Globus pallidus (tissue), 1 donor: ENCODE measurements at places on chromosomes 2 and 18.

DNA sequence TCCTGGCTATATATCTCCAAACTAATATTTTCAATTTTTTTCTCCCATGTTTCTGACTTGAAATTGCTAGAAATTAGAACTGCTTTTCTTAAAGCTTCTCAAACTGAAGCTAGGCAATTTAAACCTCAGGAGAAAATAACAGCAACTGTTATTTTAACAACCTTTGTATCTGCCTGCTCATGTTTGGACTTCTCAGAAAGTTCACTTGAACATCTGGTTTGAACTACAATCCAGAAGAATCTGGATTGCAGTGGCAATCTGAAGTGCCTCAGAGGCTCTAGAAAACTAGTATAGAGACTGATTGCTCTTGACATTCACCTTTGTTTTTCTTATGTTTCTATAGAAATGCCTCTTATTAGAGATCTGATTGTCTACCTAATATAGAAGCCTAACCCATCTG lies 64.1 kb downstream of the STAT4 start:
- DNase-seq = no peak

- DNase-seq = no peak
Measured at GRCh38 chr2:63589148-63589958, 590 bp downstream of the MDH1 start.

DNA sequence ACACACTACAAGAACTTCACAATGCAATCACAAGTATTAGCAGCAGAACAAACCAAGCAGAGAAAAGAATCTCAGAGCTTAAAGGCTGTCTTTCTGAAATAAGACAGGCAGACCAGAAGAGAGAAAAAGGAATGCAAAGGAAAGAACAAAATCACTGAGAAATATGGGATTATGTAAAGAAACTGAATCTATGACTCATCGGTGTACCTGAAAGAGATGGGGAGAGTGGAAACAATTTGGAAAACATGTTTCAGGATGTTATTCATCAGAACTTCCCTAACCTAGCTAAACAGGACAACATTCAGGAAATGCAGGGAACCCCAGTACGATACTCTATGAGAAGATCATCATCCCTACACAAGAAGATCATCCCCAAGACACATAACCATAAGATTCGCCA lies 499.0 kb upstream of the CHAC2 start:
- DNase-seq = no peak

DNA sequence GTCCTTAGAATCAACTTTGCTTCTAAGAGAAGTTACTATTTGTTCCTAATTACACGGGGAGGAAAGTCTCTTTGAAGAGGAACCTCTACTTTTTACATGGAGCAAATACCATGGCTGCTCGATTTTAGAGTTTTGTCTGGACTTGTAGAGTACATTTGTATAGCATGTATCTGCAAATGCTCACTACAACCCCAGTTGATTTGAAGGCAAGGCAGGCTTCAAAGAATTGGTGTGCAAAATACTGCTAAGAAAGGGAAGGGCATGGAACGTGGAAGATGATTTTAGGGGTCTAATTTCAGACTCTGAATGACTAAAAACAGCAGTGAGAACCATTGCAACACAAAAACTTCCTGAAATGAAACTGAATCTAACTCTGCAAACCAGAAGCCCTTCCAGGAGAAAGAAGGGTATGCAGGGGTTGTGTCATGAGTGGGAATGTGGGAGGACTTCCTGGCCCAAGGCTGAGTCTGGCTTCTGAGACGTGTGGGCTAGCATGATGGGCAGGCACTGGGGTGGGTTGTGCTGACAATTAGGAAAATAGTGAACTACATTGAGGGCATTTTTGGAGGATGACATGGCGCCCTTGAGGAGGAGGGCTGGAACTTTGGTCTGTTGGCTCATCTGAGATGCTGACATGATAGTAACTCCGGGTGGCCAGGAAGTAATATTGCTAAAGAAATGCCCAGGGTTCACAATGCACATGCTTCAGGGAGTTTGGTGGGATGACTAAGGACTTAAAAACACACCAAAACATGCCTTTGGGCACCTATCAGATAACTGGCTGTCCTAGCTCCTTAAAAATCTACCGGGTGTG lies 18.9 kb upstream of the IL1R2 start:
- DNase-seq = no peak

DNA sequence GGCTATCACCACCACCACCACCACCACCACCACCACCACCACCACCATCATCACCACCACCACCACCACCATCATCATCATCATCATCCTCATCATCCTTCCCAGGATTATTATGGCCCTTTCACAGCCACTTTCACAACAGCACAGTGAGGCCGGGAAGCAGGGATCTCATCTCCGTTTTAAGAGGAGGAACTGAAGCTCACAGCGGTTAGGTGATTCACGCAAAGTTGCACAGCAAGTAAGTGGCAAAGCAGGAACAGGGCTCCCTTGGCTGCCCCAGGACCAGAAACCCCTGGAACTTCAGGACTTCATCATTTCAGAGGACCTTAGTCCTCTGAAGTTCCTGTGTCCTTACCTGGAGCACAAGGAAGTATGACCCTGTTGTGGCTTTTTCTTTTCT lies 26.8 kb downstream of the MRPL35 start:
- DNase-seq = no peak

DNA sequence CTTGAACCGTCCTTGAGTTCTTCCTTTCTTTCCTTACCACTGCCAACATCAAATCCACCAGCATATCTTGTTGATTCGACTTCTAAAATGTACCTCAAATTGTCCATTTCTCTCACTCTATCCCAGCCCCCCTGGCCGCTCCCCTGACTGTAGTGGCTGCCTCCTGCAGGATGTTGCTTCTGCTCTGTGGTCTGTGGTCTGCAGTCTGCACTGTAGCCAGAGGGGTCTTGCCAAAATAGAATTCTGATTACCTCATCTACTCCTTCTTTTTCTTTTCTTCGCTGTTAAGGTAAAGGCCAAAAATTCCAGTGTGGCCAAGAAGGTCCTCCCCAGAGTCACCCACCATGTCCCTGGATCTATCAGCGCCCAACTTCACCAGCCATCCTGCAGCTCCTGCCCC lies 79.5 kb upstream of the ALPP start:
- no peak for DNase-seq

GRCh38 chr2:136422512-136422911 lies 304.6 kb upstream of the CXCR4 start:
- no peak for DNase-seq

DNA sequence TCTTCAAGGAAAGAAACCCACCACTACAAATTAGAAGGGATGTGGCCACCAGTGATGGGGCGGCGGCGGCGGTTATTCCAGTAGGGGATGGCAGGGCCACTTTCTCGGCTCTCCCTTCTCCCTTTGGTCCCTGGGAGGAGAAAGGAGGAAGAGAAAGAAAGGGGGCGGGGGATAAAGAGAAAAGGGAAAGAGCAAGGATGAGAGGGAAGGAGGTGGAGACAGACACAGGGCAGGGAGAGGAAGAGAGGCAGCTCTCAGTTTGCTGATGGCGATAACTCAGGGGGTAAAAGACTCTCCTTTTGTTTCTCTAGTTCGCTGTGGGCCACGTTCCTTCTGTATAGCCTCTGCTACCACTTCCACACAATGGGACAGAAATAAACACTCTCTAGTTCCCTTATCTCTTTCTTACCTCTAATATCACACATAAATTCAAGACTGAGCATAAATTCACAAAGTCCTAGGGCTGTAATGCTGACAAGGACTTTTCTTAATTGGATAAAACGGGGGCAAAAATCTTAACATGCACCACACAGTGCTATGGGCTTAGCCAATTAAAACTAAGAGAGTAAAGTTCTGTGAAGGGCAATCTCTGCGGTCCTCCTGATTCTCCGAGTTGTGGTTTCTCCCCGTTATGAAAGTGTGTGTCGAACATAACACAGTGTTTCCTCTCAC lies 14.6 kb downstream of the SFT2D3 start:
- DNase-seq = no peak

GRCh38 chr2:100137318-100137717 lies 5.1 kb downstream of the AFF3 start:
- no peak for DNase-seq

DNA sequence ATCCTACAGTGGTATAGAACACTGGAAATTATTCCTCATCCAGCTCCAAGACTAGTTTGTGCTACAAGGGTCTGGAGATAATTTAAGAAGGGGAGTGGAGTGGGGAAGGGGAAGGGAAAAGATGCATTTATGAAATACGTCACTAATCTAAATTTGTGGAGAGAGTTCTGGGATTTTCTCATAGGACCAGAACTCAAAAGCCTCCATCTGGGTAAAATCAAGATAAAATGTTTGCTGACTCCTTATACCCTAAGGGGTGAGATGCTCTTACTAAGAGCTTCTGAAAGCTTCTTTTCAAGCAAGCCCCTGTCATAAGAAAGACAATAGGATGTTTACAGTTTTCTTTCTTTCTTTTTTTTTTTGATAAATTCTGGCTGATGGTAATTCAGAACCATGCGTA lies 88.5 kb upstream of the RBMS1 start:
- DNase-seq = no peak

GRCh38 chr2:238947243-238947760 lies 99.4 kb downstream of the TWIST2 start:
- no peak for DNase-seq

GRCh38 chr18:38450876-38451275 lies 885.3 kb upstream of the CELF4 start:
- DNase-seq = no peak

DNA sequence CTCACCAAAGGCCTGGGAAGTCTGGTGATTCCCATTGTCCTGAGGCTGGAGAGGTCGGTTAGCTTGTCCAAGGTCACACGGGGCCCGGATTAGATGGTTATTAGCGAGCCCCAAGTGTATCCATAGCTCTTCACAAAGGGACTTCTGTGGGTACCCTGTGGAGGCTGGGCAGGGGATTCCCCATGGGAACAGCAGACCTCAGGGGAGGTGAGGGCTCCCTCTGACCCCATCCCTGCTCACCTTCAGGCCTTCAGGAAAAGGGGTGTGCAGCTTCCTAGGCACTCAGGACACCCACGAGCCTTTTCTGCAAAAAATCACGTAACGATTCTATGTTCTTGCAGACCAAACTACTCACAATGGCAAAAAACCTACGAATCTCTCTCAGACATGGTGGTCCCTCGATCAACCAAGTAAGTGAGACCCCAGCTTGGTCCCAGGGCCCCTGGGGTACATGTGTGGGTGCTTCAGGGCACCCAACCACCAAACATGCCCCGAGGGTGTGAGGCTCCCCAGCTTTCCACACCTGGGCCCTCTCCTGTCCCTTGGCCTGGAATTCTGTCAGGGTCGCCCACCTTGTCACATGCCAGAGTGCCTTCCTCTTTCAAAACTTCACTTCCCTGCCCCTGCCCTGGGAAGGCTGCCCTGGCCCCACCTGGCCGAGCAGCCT lies 40.3 kb downstream of the PDIA6 start:
- no peak for DNase-seq

DNA sequence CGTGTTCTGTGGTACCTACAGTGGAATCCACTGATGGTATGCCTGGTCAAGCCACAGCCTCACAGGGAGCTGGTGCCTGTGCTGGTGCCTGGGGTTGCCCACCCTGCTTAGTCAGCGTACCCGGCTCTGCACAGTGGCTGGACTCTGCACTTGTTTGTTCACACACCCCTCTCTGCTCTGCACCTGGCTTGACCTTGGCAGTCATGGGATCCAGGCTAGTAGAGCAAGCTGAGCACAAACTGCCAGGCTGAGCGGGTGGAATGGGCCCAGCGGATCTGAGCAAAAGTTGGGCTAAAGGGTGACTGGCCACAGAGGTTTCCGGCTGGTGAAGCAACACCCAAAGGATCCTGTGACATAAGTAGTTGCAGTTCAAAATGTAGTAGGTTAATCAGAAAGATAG lies 163.5 kb downstream of the CDH19 start:
- DNase-seq = no peak

DNA sequence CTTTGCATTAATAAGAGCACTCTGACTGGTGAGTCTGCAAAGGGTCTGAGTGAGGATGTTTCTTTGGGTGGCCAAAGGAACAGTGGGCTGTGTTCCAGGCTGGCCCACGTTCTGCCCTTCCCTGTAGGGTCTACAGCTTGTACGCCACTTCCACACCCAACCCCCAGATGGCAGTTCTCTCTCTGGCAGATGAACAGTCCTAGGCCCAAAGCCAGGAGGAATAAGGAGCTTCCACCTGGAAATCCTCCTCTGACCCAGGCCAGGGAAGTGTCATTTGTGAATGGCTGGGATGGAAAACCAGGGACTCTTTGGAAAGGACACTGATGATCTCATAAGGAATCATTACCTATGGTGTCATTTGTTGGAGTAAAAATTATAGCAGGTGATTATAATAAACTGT lies 6.6 kb downstream of the OTOF start:
- no peak for DNase-seq

DNA sequence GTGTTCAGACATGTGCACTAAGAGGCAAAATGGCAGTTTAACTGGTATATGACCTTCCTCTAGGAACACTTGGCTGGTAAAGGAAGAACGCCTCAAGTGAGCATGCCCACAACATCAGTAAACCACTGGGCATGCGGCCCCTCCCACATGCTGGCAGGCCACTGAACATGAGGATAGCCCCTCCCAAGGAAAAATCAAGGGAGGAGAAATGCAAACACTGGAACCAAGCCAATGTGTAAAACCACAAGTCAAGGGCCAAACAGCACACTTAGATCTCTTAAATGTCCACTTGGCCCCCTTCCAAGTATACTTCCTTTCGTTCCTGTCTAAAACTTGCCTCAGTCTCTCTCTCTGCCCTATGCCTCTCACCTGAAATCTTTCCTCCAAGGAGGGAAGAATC lies 980.8 kb downstream of the TSN start:
- DNase-seq = no peak

DNA sequence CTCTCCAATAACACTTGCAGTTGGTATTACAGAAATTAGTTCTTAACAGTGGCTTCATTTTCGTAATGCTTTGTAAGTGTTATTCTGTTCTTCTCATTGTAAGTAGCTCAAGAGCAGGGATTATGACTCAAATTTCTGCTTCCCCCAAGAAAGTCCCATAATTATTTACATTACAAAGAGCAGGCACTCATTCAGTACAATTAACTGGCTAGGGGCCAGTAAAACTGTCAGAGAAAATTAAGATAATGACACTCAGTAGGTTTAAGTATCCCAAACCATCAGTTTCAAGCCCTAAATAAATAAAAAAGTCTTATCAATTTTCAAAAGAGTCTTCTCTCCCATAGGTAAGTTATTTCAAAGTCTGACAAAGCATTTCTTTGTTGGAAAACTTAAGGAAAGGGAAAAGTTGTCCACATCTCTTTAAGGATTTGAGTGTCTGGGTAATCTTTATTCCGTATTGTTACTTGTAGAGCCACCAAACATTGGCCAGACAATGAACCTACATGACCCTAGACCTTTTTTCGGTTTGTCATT lies 137.1 kb downstream of the ARHGAP28 start:
- DNase-seq = no peak
